ENCODE measurements at places on chromosomes 11 and 22.

- DNase-seq: no peak
Measured at GRCh38 chr11:23079382-23079813, 219.1 kb upstream of the CCDC179 start.

DNA sequence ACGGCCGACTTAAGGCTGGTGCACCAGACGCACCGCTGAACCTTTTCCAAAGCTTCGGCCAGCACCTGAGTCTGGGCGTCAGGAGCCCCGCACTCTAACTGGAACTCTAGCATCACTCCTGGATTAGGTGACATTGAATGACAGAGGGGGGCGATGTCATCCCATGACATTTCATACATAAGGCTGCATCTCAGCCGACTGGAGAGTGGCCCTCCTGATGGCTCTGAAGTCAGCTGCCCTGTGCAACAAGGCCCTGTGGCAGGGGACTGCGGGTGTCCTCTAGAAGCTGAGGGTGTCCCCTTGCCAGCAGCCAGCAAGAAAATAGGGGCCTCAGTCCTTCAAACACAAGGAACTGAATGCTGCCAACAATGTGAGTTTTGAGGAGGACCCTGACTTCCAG is 10.1 kb upstream of the FADS3 start:
- no peak for DNase-seq

- DNase-seq: no peak
Measured at GRCh38 chr11:113697756-113698407, 8.2 kb downstream of the TMPRSS5 start.

- no peak for DNase-seq
Measured at GRCh38 chr11:95534226-95534625, 255.4 kb downstream of the FAM76B start.

DNA sequence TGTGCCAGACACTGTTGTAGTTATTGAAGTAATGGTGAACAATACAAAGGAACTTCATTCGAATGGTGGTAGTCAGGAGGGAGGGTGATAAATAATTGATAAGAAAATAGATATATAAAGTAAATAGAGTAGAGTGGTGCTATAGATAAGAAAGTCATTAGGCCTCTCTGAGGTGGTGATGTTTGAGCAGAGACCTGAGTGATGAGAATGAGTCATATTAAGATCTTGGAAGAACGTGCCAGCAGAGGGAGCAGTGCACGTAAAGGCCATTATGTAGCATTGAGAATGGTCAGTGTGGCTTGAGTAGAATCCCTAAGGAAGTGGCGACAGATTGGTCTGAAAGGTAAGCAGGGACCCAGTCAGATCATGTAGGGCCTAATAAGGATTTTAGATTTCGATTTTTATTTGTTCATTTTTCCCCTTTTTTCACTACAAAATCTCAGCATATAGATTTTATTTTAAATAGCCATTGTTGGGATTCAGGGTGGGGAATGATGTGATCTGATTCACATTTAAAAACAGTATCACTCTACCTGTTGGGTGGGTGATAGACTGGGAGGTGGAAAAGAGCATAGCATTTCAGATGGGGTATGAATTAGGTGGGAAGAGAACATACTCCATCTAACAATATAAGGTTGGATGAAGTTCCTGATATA is 44.7 kb downstream of the CCDC90B start:
- no peak for DNase-seq

DNA sequence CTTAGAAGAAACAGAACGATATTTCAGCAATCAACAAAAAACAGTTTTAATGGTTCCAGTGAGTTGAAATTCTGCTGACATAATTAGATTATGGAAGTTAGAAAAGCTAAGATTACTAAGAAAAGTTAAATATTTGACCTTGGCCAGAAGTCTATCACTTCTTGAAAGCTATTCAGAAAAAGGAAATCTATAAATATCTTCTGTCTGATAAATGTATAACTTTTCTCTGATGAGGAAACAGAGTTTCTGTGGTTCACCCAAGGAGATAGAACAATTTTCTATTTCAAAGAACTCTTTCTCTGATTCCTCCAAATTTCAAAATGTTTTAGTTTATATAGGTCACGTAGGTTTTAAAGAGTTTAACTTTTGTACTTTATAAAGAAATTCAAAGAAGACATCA is 438.4 kb upstream of the CHORDC1 start:
- DNase-seq: no peak

- no peak for DNase-seq
Measured at GRCh38 chr11:70786021-70786665, 387.8 kb downstream of the CTTN start.

- DNase-seq: no peak
Measured at GRCh38 chr11:14370496-14370895, 11.5 kb upstream of the RRAS2 start.

DNA sequence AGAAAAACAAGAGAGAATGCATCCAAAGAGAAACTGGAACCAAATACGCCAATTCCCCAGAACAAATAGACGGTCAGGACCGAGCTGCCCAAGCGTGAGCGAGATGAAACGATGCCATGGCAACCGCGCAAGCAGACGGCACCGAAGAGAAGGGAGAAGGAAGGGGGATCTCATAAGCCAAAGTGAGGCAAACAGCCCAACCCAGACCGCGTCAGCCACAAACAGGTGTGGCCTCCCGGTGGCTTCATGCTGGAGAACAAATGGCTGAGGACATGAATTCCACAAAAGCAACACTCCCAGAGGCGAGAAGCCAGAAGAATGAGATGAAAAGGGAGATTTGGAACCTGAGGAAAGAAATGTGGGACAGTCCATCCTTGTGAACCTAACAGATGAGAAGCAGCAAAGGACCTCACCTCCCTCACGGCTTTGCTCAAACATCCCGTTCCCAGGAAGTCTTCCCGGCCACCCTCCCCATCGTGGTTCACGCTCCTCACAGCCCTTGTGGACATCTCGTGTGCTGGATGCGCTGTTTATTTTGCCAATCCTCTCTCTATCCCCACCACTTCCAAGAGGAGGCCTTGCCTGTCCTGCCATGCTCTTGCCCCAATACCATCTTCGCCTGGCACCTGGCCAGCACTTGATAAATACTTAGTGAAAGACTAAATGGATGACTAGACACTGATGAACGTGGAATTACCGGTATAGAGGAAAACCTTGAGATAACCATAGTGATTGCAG is 89.1 kb upstream of the RTL6 start:
- no peak for DNase-seq

- DNase-seq: no peak
Measured at GRCh38 chr11:22304337-22304961, 33.7 kb upstream of the SLC17A6 start.

- no peak for DNase-seq
Measured at GRCh38 chr11:71213696-71214552, 38.5 kb downstream of the SHANK2 start.

GRCh38 chr22:22702237-22703202 is 58.1 kb downstream of the GGTLC2 start:
- no peak for DNase-seq

DNA sequence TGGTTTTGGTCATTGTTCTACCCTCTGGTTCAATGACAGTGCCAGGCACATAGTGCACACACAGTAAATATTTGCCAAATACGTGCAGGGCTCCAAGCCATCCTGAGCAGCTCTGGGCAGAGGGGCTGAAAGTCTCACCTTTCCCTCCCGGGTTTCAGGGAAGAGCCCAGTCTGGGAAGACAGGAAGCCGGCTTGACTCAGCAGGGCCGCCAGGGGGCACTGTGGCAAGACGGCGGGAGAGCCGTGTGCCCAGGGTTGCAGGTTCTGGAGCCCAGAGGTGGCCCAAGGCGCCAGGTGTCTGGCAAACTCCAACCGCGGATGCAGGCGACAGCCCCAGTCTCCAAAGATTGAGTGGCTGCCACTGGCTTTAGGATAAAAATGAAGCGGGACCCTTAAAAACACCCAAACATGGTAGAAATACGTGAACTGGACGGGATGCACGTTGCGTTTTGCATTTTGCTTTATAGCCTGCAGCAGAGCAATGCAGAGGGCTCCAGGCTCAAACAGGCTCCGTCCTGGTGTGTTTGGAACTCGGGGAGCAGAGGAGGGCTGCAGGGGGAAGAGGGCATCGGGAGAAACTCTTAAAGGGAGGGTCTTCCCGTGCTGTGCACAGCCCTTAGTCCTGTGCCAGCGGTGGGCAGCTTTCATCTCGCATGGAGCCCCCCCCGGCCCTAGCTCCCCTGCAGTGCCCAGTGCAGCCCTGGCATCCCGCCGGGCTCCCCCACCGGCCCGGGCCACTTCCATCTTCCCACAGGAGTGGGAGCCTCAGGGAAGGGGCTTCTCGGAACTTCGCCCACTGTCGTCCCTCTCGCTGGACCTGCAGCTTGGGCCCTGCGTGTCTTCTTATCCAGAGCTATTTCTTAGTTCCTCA is 10.7 kb downstream of the KRTAP5-5 start:
- no peak for DNase-seq

- no peak for DNase-seq
Measured at GRCh38 chr11:31509051-31509428, 382 bp downstream of the IMMP1L start.

All from effector memory CD4-positive, alpha-beta T cell (primary cell).